ENCODE measurements at places on chromosomes 6 and 20.

DNA sequence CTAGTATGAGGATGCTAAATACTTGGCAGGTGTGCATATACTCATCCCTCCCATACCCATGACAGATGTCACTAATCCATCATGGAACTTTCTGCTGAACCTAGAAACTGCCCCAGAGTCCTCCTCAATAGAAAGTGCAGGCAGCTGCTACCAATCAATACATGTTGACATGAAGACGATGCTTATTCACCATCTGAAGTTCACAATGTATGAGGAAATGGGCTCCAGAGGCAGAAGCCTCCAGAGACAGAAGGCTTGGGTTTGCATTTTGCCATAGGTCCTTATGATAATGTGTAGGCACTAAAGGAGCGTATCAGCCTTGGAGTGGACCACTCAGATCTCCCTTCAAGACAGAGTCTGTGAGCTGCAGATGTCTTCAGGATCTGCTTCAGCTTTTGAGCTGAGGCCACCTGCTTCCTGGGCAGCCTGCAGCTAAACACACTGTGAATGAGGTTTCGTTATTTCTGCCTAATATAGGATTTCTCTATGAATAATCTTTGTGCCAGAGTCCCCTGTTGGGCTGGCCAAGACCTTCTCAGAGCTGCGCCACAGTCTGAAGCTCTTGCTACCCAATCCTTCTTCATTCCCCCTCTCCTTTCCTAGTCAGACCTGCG, 7.5 kb upstream of the KIAA1755 start:
- DNase-seq, result no peak

DNA sequence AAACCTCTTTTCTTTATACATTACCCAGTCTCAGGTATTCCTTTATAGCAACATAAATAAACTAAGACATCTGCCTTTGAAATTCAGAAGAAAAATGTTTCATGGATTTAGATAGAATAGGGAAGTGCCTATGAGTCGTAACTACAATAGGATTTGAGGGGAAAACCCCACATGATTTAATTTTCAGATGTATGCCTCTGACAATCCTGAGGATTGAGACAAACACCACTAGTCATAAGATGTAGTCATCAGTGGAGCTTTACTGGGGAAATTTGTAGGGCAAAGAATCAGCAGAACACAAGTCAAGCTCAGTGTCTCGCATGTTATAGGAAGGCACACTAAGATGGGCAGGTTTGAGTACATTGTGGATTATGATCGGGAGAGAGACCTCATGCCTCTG, 566.4 kb downstream of the BMP2 start:
- no peak for DNase-seq

DNA sequence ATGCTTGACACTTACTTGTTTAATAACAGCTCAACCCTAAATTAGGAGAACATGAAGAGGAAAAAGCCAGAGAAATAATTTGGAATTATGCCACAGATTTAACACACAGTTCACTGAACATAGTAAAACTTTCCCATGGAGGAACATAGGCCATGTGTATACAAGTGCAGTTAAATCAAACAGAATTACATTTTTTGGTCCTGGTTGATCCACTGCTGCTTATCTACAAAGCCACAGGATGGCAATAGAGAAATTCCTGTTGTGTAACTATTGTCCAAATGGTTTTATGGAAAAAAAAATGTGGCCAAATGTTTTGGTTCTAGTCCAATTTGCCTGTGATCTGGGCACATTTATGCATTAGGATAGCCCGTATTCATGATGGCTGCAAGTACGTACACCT, 136.8 kb downstream of the ALDH8A1 start:
- no peak for DNase-seq

DNA sequence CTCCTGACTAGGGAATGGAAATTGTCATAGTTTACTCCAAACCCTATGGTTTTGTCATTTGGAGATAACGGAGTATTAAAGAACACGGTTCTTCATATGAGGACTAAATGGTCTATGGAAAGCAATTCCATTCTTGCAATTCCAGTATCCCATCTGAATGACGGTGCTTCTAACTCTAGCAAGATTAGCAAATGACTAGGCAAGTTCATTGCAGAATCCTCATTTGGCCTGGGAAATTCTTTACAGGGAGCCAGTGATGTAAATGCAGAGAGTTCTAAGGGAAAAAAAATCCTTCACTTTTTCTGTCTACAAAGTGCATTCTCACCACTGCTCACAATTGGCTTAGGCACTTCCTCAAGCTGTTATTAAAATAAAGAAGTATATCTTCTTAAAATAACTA, 111.5 kb downstream of the MOXD1 start:
- DNase-seq, result no peak

GRCh38 chr6:112622036-112622435, 274.9 kb downstream of the RFPL4B start:
- DNase-seq, result no peak

GRCh38 chr6:143783077-143783476, 60.1 kb upstream of the LTV1 start:
- no peak for DNase-seq

DNA sequence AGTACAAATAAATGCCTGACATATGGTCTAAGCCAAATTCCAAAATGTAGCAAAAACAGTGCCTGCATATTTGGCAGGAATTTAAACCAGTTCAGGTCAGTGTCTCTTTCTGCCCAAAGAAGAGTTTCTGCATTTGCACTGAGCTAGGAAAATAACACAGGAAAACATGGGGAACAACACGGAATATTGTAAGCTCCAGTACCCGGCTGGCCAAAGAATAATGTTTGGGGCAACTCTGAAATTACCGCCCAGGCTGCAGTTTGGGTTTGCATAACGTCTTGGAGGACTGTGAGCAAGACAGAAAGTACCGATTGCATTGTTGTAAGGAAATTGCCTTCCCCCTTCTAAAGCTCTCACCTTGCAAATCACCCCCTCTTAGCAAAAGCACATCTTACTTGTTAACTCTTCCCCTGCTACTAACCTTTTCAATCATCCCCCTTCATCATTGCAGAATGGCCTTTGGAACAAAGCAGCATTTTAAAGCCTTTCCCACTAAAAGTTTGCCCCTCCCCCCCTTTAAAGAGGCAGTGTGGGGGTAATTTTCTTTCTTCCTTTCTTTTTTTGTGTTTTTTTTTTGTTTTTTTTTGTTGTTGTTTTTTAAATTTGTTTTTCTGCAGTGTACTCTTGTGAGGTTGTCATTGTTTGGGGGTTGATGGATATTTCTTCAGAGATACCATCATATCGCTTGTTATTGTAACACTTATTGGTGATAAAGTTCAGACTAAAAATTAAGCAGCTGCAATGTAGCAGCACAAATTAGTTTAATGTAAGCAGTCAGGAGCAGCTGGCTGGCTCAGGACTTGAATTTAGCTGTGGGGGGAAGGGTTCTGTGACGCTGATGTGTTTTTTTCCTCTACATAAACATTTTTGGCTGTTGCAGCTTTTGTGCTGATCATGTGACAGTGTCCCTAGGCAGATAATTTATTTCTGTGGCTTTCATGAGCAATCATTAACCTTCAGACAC, 100.0 kb upstream of the CITED2 start:
- DNase-seq, result no peak

DNA sequence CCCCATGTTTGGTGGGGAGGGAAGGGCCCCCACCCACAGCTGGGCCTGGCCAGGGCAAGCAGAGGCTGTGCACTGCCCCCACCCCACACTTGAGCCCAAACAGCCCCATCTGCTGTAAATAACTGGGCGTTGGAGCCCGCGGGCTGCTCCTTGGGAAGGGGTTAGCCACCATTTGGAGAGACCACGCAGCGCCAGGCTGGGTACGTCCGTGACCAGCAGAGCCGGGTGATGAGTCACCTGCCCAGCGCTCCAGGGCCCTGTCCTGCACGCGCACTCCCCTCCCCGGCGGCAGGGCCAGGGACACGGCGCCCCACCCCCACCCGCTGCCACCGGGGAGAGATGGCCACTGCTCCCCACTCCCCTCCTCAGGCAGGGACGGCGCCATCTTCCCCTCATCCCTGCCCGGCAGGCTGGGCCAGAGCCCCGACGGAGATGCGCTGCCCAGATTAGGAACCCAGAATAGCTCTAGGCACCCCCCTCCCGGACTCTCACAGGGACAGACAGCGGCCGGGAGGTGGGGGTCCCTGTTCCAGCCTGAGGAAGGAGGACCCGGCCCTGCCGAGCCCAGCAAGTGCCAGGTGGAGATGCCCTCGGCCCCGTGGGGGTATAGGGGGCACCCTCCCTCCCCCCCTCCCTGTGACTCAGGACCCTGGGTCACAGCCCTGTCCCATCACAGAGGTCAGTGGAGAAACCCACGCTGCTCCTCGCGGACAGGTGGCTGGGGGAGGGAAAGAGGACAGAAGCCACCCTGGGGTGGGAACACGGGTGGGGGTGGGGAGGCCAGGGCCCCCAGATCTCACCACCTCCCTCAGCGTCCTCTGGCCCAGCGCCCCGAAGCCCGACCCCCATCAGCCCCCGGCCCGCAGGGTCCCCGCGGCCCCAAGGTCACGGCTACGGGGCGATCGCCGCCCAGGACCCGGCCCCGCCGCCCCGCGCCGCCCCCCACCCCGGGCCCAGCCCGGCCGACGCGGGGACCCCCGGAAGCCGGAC, 642 bp downstream of the EEF1A2 start:
- no peak for DNase-seq

GRCh38 chr6:150510576-150510975, 89.1 kb upstream of the PLEKHG1 start:
- DNase-seq, result no peak

- no peak for DNase-seq
Observed at GRCh38 chr6:116447052-116447451, 14.1 kb upstream of the CALHM6 start.

DNA sequence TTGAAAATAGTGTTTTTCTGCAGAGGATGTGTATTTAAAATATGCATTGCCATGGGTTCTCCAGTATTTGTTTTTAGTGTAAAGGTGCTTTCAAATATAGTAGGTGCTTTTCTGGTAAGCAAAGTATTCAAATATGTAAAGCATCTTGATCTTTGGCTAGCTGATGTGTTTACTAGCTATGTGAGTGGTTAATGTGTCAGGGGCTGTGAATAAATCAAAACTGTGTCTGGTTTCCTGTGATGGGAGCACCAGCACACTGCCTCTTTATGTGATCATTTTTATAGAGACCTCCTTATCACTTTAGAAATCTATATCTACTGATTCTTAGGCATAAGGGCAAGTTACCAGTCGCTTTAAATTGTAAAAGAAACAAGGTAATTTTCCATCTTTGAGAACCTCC, 388.9 kb upstream of the MAN1A1 start:
- DNase-seq, result no peak

- no peak for DNase-seq
Observed at GRCh38 chr6:1619673-1620503, 10.2 kb downstream of the FOXC1 start.

DNA sequence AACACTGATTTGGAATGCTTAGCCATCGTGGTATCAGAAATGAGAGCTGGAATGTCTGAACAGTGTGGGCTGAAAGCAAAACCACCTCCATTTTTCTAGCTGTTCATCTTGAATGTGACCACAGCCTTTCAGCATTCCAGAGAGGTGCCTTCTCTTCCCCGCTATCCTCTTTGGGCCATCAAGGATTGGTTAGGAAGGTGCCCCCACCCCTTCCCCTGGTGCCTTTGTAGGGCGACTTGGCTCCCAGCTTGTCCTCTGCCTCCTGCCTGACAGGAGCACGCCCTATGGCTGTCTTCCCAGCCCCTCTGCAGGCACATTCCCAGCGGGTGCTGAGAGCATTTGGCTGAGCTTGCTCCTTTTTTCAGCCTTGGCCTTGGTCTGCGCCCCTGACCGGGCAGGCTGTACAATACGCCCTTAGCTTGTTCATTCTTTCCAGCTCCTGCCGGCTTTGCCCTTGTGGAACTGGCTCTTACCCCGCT, 97.5 kb downstream of the ARMC2 start:
- no peak for DNase-seq

- no peak for DNase-seq
Observed at GRCh38 chr6:116413357-116413756, 42.6 kb downstream of the DSE start.

- DNase-seq, result no peak
Observed at GRCh38 chr6:132960720-132961119, 146.4 kb downstream of the RPS12 start.

DNA sequence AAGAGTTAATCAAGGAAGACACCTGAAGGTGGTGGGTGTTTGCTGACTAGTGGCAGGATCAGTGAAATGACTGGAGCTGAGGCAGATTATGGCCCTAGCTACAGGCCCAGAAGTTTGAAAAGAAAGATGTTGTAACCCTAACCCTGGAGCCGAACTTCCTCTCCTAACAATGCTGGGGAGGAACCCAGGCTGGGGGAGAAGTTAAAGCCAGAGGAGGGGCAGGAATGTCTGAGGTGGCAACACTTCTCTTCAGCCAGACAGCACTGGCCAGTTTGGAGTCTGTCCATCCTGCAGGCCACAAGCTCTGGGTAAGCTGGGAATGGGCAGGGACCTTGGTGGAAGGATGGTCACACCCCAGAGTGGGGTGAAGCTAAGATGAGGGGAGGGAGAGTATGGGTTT, at the start of gene LST1:
Gene LST1, plus strand, starts transcription at position 270 of the 400 bp plus-strand sequence. CDS start 1,023 bp downstream, outside the sequence.
- no peak for DNase-seq

GRCh38 chr20:58604128-58604881, 46.8 kb upstream of the STX16 start:
- no peak for DNase-seq

DNA sequence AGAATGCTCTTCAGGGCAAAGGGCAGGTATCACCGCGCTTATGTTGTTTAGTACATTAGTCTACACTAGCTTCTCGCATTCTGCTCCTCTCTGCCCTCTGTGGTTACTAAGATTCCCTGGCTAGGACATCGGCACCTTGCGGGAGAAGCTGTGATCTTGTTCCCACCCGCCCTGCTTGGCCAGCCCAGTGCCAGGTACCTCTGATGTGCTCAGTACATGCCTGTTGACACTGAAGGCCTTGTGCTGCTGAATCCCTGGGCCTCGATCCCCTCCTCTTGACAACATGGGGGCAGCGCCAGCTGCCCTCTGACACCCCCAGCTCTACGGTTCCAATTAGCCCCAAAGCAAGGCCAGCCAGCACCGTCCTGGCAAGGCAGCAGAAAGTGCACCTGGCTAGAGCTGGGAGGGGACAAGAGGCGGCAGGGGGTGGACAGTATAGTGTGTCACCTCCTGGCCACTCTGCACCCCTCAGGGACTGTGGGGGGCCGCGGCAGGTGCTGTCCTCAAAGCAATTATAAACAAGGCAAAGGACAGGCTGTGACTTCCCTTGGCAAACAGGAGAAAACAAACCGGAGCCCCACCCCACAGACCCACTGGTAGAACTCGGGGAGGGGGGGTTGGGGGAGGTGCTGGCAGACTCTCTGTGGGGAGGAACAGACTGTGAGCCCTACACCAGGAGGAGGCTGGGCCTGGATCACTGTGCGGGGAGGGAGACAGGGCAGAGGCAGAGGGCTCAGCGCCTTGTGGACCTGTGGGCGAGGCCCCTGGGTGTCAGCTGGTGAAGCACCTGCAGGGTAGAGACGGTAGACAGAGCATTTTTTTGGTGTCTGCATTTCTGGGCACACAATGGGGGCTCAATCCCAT, 7.1 kb downstream of the TFEB start:
- DNase-seq, result peak; percentile 97

- DNase-seq, result peak; percentile 50
Observed at GRCh38 chr20:41616228-41616627, 1.9 kb downstream of the CHD6 start.

GRCh38 chr6:87289571-87289970, 32.8 kb upstream of the SMIM8 start:
- no peak for DNase-seq

GRCh38 chr6:33075568-33076405, at the start of gene HLA-DPB1:
Gene HLA-DPB1 (plus strand): TSS chr6:33075990. CDS start chr6:33076042, 52 bp downstream.
- peak; percentile 9 for DNase-seq

- no peak for DNase-seq
Observed at GRCh38 chr6:94269256-94269655, 849.9 kb upstream of the EPHA7 start.
